ENCODE measurements at places on chromosomes 3 and 15.

- DNase-seq, result no peak
These were observed 26.2 kb downstream of the IDH3A start for GRCh38 chr15:78175330-78175729.

GRCh38 chr3:4685673-4686345 lies 192.7 kb downstream of the ITPR1 start:
- no peak for DNase-seq

DNA sequence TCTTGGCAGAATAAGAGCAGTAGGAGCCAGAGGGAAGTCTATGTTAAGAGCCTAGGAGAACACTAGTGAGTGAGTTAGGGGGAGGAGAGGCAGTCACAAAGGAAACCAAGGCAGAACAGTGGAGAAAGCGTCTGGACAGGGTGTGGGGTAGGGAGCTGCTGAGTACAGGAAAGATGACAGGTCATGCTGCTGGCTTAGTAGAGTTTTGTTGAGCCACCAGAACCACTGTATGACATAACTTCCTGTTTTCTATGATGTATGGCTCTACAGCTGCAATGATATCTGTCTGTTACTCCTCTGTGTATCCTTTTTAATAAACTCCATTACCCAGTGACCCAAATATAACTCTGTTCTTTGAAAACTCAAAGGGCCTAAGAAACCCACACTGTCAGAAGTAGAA lies 10.6 kb upstream of the STT3B start:
- no peak for DNase-seq

GRCh38 chr3:125145751-125146475 lies 66.6 kb downstream of the SLC12A8 start:
- DNase-seq, result no peak

DNA sequence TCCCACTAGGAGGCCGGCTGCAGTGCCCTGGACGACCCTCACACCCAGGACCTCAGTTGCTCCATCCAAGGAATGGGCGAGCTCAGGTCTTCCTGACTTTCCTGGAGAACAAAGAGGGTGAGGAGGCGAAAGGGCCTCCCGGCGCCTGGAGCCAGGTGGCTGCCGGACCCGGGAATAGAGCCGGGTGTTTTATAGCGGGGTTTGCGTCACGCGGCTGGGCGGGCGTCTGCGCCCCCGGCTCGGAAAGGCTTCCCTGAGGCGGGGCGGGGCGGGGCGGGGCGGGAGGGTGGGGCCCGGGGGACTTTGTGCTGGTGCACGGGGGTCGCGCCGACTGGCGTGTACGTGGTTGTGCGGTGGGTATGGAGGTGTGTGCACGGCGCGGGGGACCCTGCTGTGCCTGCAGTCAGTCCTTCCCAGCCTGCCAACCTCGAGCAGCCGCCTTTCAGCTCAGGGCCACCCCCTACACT lies 4.6 kb upstream of the PRKCD start:
- DNase-seq, result no peak

Data from activated CD8-positive, alpha-beta memory T cell treated with anti-CD3 and anti-CD28 coated beads for 1 hour (primary cell).